ENCODE measurements at places on chromosomes 11 and 22.

DNA sequence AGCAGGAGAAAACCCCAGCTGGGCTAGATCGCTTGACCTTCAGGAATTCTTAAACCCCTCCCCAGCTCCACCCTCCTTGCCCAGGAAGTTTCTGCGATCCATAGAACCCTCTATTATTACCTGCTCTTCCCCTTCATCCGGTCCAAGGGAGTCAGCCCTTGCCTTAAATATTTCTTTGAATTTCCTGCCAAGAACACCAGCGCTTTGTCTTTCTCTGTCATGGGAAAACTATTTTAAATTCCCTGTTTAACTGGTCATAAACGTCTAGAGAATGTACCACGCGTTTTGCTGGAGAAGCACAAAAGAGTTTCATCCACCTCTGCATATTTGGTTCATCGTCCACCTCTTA, 496 bp upstream of the TRAF6 start:
- no peak for DNase-seq

- no peak for DNase-seq
These were observed 158.0 kb downstream of the DSCAML1 start for GRCh38 chr11:117638911-117639543.

- no peak for DNase-seq
These were observed 4.0 kb downstream of the DSCAML1 start for GRCh38 chr11:117792992-117793391.

DNA sequence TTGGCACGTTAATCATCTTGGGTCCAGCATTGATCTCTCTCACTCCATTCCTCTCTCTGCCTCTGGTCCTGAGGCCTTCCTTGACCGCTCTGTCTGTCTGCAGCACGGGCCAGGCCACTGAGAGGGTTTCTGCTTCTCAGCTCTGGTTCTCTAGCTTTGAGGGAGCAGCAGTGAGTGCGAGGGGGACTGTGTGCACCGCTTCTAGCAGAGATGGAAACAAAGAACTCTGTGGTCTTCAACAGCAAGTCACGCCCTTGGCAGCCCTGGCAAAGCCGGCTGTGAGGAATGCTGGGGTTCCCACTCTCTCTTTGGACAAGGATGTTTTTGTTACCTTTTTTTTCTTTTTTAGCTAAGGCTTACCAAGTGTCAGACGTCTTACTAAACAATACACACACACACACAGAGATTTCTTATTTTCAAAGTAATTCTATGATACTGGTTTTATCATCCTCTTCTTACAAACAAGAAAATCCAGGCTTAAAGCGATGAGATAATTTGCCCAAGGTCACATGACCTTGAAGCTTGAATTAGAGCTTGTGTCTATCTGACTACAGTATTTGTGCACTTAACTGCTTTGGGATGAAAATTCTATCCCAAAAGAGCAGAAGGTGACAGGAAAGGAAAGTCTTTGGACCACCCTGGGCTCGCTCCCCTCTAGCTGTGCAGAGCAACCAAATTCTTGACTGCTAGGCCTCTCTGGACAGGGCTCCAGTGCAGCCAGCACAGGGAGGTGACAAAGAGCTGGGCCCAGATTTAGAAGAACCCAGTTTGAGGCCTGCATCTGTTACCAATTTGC, 293.2 kb downstream of the NTM start:
- no peak for DNase-seq

- no peak for DNase-seq
These were observed 174.4 kb upstream of the NARS2 start for GRCh38 chr11:78748918-78749690.

- no peak for DNase-seq
These were observed 1078.9 kb downstream of the OPCML start for GRCh38 chr11:132453406-132453805.

DNA sequence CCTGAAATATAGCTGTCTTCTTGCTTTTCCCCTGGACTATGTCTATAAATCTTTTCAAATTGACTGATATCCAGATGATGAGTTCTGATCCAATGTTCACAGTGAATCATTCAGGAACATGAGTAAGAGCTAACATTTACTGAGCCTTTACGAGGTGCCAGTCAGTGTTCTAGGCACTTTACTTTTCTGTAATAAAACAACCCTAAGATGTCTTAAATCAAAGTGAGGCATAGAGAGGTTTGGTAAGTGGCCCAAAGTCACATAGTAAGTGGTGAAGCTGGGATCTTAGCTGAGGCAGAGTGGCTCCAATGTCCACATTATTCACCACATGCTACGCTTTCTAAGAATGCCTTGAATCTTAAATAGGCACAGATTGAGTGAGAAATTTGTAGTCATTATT, 79.9 kb upstream of the OR4C15 start:
- no peak for DNase-seq

DNA sequence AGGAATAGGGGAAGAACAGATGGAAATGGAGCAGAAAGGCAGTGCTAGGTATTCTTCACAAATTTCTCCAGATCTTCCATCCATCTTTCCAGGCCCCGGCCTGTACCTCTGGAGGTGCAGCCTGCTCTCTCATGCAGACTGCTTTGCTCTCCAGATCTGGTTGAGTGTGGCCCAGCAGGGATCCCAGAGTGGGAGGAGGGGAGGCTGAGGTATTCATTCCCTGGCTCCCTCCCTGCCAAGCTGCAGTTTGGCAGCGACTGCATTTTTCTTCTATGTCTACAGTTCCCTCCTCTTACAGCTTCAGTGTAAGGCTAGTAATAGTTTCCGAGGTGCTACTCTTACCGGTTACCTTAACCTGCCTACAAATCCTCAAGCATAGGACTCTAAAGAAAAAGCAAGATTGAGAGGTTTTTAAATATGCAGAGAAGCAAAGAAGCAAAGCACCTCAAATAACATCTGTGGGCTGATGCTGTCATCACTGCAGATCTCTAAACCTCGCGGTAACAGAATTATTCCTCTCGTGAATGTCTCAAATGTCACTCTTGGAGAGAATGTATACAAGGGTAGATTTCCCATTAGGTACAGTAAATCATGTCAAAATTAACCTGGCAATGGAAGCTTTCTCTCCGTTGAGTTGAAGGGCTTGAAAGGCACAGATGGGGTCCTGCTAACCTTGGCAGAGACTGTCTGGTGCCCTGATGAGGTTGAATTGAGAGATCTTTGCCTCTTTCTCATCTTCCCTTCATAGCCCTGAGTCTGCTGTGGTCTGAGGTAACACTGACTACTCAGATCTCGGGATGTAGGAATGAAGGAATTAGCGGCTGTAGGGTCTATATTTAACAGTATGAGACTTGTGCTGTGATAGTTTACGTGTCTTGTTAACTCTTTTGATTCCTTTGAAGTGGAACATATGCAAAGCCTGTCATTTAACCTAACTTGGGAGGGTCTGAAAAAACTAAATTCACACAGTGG, 297.9 kb upstream of the C11orf87 start:
- no peak for DNase-seq

DNA sequence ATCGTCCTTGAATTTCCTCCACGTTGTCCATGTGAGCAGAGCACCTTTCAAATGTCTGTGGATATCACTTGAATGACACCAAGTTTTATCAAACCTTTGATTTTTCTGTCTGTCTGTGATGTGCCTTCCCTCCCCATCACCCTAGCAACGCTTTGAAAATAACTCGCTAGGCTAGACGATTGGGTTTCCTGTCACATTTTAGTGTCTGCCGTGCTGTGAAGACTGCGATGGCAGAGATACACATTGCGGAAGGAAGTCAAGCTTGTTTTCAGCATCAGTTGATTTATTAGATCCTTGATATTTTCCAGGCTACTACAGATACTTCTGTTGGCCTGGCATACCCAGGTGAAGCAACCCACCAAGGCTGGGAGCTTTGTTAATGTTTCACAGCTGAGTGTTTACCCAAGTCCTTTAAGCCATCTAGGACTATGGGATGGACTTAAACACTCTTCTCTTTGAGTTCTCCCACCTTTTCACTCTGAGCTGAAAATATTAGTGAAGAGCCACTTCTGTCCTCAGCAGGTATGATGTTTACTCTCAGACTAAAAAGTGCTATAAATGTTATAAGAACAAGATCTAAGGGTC, 93.6 kb upstream of the CD44 start:
- no peak for DNase-seq

DNA sequence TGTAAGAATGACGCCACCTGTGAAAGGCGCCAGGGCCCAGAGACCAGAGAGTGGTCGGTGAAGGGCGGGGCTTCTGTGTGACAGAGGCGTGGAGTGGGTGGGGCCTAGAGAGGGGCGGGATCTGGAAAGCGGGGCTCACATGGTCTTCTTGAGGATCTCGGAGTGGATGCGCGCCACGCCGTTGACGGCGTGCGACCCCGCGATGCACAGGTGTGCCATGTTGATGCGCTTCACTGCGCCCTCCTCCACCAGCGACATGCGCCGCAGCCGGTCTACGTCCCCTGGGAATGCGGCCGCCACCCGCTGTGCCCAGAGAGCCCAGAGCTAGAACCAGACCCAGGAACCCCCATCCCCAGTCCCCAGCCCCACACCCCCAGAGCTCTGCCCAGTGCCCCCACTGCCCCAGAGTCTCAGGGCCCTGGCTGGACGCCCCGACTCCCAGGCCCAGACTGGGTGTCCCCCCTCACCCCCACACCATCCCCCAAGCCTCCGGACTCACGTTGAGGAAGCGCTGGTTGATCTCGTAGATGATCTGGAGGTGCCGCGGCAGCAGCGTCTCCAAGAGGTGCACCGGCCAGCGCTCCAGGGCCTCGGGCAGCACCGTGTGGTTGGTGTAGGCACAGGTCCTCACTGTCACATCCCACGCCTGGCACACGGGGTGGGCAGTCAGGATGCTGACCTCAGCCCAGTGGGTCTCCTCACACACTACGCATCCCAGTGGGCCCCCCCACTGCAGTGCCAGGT, 6.2 kb downstream of the PYGM start:
- no peak for DNase-seq

GRCh38 chr11:8809241-8809938, 101.6 kb upstream of the AKIP1 start:
- no peak for DNase-seq

- no peak for DNase-seq
These were observed 119.2 kb downstream of the FEZ1 start for GRCh38 chr11:125376856-125377255.

DNA sequence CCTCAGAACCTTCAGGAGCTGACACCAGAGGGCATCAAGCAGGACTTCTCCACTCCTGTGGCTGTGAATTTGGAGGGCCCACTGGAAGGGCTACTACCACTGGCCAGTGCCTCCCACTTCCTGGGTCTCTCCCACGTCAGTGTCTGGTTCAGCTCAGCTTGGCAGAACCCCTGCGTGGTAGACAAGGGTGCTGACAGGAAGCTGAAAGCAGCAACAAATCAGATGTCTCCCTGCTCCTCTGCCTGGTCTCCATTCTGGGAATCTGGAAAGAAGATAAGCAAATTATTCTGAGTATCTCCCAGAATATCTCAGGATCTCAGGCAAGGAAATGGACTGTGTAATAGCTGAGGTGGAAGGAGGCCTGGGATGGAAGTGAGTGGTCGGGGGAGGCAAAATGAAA, 61.5 kb downstream of the TMPRSS5 start:
- no peak for DNase-seq

- DNase-seq: peak; percentile 54
These were observed 29.6 kb downstream of the RTN4R start for GRCh38 chr22:20238536-20238900.

DNA sequence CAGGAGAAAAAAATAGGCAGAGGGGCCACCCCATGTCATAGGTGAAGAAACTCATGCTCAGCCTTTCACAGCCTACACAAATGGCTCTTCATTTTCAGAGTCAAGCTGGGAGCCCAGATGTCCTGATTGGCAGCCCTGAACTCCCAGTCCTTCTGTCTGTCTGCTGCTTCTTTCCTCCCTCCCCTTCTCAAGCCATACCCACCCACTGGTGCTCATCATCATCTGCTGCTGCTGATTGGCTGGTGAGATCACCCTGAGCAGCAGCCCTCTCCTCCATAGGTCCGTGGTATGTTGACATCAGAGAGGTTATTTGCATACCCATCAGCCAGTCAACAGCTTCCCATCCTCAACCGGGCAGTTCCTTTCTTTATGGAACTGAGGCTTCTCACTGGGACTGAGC, 46.1 kb upstream of the PRDM11 start:
- DNase-seq: no peak

GRCh38 chr11:43879789-43880639, 617 bp upstream of the ALKBH3 start:
- no peak for DNase-seq

DNA sequence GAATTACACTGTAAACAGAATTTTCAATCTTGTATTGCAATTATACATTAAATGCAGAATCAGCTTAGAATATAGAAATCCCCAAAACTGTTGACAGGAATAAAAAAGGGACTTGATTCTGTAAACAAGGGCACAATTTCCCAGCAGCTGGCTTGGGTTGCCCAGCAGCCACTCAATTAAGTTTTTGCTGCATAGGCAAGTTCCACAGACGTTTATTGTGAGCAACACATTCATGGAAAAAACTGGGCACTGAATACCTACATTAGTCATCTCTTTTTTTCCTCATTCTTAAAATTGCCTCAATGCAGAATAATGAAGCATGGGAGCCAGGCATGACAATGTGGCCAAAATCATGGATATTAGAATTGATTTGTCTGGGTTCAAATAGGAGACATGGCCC, 421.8 kb upstream of the ANO5 start:
- no peak for DNase-seq

GRCh38 chr11:109854731-109855130, 238.5 kb upstream of the ZC3H12C start:
- DNase-seq: no peak

GRCh38 chr22:46791201-46791731, 28.8 kb downstream of the TBC1D22A start:
- peak; percentile 66 for DNase-seq

- DNase-seq: no peak
These were observed 11.4 kb downstream of the SEC14L6 start for GRCh38 chr22:30535182-30535581.

- no peak for DNase-seq
These were observed 1.7 kb upstream of the TXNRD2 start for GRCh38 chr22:19943082-19944026.

GRCh38 chr22:37169406-37169805, 18.6 kb downstream of the C1QTNF6 start:
- no peak for DNase-seq

DNA sequence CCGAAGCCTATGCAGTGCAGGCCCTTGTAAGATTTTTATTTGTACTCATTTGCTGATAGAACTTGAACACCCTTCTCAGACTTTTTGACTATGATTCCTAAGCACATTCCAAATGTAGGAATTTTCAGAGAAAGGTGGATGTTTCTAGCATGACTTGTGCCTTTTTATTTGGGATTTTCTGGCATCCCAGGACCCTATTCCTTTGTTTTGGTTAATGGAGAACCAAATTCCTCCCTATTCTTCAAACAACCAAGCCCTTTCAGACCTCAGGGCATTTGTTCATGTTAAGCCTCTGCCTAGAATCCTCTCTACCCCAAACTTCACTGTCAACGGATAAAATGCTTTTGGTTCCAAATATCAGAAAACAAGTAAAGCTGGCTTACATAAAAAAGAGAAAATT, 371.1 kb downstream of the DDX10 start:
- no peak for DNase-seq
